ENCODE measurements at places on chromosomes 5 and 9.
A peak's percentile ranks its signal among the peaks of the same experiment; 100 is the strongest.

- DNase-seq, result no peak
Observed at GRCh38 chr5:169721771-169722170, 84.7 kb downstream of the DOCK2 start.

- DNase-seq, result no peak
Observed at GRCh38 chr9:33472881-33473615, 676 bp downstream of the NOL6 start.

DNA sequence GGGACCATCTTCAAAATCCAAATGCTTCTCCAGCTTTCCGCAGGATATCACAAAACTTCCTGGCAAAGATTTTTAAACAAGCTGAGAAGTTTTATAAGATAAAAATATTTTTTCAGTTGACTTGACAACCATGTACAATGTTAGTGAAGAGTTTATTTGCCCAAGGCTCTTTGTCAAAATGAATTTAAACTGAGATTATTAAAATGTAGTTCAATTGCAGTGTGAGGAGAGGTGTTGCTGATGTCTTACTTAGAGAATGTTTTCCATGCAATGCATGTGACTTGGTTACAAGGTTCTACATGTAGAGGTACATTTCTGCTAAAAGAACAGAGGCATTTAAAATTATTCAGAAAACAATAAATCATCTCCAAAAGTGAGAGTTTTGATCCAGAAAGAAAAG, 131.4 kb upstream of the MINAR2 start:
- no peak for DNase-seq

DNA sequence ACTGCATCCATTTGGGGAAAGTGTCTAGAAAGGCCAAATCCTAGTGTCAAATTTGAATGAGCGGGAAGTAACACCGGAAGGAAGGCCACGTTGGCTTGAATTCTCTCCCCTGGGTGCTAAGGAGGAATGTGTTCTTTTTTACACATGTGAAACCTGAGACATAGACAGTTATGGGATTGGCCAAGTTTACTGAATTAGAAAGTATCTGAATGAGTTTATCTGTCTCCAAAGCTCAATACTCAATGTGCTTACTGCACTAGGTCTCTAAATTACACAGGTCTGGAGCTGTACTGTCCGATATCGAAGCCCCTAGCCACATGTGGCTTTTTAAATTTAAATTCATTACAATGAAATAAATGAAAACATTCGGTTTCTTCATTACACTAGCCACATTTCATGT, 6.0 kb downstream of the DMRT1 start:
- DNase-seq, result no peak

DNA sequence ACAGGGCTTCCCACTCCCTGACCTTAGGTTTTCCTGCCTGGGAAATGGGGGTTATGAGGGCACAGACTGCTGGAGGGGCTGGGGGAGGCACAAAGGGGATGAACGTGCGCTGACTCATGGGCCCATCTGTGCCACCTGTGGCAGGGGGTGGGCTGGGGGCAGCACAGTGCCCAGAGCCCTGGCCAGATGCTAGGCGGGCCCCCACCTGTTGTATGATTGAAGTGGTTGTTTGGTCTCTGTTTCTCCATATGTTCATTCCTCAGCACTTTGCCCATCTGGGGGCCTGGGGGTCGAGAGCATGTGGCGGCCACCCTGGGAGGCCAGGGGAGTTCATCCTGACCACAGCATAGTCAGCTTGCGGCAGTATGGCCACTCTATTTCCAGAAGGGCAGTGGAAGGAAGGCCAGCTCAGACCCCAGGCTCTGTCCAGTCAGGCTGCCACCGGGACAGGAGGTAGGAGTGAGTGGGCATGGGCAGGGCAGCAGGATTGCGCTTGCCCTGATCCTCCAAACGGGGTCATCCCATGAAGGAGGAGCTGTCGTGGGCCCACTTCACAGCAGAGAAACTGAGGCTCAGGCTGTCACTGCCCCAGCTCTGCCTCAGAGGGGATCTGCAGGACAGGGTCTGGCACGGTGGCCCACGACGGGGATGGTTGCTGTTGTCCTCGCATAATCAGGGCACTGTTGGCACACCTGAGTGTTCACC, 841 bp upstream of the NINJ1 start:
- peak; percentile 62 for DNase-seq

DNA sequence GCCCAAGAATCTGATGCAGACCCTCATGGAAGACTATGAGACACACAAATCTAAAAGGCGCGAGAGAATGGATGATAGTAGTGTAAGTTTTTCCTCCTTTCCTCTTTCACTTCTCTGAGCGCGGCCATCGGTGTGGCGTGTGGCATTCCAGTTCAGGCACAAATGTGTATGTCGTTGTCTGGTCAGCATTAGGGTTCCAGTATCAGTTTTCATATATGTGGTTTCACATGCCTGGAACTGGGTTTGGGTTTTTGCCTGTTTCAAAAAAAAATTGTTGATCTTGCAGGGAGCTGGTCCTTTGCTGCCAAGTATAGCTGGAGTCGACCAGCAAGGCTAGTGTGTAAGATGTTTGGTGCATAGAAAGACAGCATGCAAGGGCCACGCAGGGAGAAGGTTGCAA, 51.5 kb downstream of the C9orf152 start:
- DNase-seq, result no peak

DNA sequence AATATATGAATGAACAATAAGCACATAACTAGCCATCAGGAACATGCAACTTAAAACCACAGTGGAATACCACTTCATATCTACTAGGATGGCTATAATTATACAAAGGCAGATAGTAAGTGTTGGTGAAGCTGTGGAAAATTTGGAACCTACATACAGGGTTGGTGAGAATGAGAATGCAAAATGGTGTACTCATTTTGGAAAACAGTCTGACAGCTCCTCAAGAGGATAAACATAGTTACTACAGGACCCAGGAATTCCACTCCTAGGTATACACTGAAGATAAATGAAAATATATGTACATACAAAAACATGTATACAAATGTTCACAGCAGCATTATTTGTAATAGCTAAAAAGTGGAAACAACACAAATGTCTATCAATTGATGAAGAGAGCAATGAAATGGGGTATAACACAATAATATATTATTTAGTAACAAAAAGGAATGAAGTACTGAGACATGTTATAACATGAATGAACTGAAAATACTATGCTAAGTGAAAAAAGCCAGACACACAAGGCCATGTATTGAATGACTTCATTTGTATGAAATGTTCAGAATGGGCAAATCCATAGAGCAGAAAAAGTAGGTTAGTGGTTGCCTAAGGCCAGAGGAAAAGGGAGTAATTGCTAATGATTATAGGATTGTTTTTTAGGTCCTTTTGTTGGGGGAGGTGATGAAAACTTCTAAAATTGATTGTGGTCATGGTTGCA, 31.2 kb upstream of the CDK5RAP2 start:
- DNase-seq, result no peak

DNA sequence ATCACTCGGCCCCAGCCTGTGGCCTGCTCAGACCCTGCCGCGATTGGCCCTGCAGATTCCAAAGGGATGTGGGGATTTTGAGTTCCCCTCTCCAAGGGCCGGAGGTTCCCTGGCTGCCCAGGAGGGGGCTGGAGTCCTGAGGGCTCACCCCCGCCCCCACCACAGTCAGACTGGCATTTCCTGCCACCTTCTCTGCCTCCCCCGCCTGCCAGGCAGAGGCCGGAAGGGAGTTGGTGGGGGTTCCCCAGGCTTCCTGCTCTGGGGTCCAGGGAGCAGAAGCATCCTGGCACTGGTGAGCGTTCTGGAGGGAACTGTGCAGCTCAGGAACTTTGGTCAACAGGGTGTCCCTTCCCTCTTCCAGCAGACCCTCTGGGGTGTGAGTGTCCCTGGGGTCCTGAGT, 70.6 kb downstream of the RXRA start:
- DNase-seq, result peak; percentile 87

- no peak for DNase-seq
Observed at GRCh38 chr9:116285320-116285719, 131.7 kb downstream of the PAPPA start.

GRCh38 chr9:98520221-98520960, 188.3 kb downstream of the GABBR2 start:
- no peak for DNase-seq

- no peak for DNase-seq
Observed at GRCh38 chr5:160054831-160055230, 45.9 kb downstream of the TTC1 start.

DNA sequence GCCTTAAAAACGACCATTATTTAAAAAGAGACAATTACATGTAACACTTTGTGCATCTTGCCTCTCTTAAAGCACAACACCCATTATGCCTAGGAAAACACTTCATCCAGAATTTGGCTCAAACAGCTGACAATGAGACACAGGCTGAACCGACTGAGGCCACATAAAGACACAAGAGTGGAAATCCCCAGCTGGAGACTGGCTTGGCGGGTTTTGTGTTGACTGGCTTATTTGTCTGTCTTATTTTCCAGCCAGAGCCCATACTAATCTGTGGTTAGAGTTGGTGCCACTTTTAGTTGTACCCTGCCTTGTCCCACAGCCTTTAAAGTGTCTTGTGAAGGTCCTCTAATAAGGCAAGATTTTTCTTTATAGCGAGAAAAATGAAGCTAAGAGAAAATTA, 21.2 kb downstream of the TRIM14 start:
- DNase-seq, result peak; percentile 84

GRCh38 chr9:127423476-127423933, 677 bp upstream of the ZNF79 start:
- no peak for DNase-seq

DNA sequence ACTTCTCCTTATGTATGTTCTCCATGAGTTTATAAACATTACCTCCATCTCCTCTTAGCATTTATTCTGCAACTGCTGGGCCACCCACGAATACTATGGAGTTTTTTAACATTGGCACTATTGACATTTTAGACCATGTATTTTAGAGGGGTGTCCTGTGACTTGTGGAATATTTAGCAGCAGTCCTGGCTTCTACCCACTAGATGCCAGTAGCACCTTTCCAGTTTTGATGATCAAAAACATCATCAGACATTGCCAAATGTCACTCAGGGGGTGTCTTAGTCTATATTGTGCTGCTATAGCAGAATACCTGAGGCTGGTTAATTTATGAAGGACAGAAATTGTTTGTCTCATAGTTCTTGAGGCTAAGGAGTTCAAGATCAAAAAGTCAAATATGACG, 187.5 kb upstream of the RORB start:
- DNase-seq, result no peak

GRCh38 chr5:67515020-67515689, 318.6 kb upstream of the CD180 start:
- no peak for DNase-seq
